ENCODE measurements at places on chromosomes 4 and X.

DNA sequence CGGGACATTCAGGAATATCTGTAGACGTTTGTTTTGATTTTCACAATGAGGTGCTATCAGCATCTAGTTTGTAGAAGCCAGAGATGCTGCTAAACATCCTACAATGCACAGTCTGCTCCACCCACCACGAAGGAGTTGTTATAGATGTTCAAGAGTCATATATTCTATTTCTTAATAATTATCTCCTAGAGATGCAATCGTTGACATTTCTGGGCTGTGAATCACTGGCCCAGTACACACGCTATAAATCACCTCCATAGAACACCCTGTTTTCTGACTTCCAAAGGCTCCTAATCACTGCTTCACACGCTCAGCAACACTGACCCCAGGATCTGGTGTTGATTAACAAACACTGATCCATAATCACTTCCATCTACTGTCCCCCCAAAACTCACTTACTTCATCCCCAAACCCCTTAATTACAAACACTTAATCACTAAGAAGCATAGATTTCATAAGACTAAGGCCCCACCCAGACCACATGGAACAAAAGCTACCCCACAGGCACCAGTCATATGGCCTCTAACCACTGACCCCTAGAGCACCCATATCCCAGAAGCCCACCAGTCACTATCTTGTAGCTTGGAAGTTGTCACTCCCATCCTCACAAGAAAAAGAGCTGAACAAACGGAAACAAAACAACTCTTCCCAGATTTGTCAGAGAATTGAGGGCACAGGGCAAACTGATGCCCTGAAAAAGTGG lies 31.7 kb upstream of the ZNF41 start:
- DNase-seq, result no peak

GRCh38 chr4:15930314-15930713 lies 8.2 kb downstream of the FGFBP1 start:
- no peak for DNase-seq

GRCh38 chrX:54358424-54359211 lies 772 bp upstream of the WNK3 start:
- no peak for DNase-seq

DNA sequence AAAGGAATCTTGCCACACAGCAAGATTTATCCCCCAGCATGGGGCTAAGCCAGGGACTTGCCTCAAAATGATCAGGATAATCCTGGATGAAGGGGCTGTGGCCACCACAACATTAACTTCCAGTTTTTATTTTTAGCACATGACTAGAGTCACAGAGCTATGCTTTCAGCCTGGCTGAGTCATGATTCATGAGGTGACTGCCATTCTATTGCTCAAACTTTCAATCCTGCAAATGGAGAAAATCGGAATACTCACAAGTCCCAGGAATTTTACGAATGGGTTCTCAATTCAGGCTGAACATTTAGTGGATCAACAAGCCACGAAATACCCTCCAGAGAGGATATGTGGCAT lies 70.7 kb upstream of the HPGD start:
- no peak for DNase-seq

DNA sequence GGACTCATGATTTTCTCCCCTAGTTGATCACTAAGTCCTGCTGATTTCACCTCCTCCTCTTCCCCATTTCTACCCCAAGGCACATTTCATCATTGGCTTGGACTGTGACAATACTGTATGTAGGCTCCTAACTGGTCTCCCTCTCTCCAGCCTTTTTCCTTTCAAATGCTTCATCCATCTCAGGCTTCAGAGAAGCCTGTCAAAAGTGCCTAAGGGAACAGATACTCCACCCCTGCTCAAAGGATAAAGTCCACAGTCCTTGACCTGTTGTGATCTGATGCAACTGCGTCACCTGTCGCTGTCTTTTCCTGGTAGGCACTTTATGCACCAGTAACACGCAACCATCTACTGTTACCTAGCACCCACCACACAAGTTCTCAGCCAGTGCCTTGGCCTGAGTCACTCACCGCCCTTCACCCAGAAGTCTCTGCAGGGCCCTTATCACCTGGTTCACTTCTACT lies 12.8 kb downstream of the SCARB2 start:
- no peak for DNase-seq

DNA sequence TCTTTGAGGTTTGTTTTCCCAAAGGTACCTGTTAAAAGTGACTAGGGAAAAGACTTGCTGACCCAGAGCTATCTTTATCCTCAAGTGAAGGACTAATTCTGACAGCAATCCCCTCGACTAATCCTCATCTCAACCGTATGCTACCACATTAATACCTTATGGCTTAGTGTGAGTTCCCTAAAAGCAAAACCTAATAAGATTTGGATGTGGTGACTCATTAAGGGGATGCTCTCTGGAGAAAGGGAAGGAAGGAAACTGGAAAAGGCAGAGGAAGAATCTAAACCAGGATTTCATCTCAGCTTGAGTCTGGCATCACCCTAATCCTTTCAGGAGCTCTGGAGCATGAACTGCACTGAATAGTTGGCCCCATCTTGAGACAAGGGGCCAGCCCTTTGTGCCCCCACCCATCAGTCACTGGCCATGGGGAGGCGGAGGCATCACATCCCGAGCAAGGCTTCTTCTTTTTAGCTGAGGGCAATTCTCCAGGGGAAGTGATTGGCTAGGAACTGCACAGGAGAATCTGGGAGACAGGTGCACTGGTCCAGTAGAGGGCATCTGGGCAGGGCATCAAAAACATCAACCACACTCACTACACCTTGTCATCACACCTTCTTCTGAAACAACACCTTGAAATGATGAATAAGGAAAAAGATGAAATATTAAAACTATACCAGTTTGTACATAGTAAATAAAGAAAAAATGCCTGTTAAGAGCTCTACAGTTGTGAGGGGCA lies 6.9 kb upstream of the BBS7 start:
- no peak for DNase-seq

GRCh38 chrX:129877401-129877800 lies 28.6 kb upstream of the UTP14A start:
- DNase-seq, result no peak

- no peak for DNase-seq
These were observed 43.5 kb upstream of the CITED1 start for GRCh38 chrX:72349190-72349589.

- DNase-seq, result no peak
These were observed 736.1 kb upstream of the ADGRL3 start for GRCh38 chr4:60463857-60464502.

- DNase-seq, result no peak
These were observed 67.5 kb downstream of the CAMK2D start for GRCh38 chr4:113694008-113694407.

DNA sequence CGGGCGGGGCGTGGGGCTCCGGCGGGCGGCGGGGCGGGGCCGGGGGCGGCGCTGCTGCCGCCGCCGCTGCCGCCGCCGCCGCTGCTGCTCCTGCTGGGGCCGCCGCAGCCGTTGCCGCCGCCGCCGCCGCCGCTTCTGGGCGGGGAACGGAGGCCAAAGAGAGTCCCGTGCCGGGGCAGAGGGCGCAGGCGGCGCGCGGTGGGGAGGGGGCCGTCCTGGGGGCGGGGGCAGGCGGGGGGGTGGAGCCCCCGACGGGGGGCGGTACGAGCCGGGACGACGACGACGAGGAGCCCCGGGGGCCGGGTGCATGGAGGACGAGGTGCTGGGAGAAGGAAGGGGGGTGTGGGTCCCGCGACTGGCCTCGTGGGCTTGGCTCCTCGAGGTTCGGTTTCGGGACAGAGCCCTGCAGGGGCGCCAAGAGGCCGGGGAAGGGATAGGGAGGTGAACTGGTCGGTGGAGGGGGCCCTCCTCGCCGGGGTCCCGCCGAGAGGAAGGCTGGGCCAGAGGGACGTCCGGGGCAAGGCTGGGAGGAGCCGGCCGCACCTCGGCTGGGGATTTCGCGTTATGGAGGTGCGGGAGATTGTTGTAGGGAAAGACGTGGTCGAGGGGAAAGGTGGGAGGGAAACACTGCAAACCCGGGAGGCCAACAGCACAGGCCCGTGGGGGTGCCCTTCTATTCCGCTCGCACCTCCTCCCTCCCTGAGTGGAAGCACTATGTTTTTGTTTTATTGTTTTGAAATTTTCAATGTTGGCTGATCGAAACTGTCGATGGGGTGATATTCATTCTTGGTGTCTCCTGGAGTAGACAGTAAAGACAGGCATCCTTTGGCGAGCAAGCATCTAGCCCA lies 1.9 kb downstream of the BCORL1 start:
- DNase-seq, result no peak

DNA sequence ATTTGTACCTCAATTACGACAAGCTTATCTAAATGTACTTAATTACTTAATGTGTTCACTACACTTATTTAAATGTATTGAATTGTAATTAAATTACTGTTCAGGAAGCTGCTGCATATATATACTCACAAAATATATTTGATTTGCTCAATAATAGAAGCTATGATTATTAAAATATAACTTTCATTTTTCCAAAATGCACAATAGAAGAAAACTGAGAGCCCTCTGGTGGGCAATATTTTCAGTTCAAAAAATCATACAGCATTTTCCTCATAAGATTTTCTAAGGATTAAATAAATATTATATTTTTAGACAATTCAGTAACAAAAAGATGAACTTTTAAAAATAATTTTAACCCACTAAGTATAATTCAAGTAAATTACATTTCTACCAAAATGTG lies 217.3 kb downstream of the DKK2 start:
- no peak for DNase-seq

DNA sequence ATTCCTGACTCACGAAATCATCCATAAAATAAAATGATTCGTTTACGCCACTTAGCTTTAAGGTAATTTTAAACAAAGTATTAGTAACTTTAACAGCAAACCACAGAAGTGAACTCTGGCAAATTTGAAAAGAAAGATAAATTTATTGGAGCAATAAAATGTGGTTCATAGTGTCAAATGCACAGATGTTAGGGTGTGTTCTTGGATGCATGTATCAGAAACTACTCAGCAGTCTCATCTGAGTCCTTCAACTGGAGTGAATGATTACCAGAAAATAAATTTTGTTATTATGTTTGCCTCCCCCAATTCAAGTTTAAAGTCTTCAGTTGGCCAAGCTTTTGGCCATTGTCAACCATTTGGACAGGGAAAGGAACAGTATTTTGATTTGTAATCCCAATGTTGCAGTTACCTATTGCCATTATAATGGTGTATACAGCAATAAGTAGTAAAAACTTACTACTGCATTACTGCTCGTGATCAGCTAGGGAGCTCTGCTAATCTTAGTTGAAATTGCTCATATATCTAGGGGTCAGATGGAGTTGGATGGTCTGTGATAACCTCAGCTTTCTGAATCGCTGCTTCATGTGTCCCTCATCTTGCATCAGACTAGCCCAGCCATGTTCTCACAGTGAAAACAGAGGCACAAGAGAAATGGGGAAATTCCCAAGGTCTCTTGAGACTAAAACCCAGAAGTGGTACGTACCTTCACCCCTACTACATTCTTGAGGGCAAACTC lies 254.6 kb upstream of the KCNIP4 start:
- DNase-seq, result no peak

- no peak for DNase-seq
These were observed 30.0 kb downstream of the MND1 start for GRCh38 chr4:153374442-153374841.

- DNase-seq, result no peak
These were observed 609.5 kb upstream of the FAT1 start for GRCh38 chr4:187333151-187333550.

- DNase-seq, result no peak
These were observed 258.6 kb downstream of the STIM2 start for GRCh38 chr4:27119239-27119638.

GRCh38 chr4:185137233-185137925 lies 5.7 kb upstream of the SLC25A4 start:
- DNase-seq, result no peak

- DNase-seq, result no peak
These were observed 30.3 kb downstream of the TMPRSS11A start for GRCh38 chr4:67933038-67933437.

GRCh38 chr4:19562456-19562855 lies 689.2 kb upstream of the SLIT2 start:
- DNase-seq, result no peak

DNA sequence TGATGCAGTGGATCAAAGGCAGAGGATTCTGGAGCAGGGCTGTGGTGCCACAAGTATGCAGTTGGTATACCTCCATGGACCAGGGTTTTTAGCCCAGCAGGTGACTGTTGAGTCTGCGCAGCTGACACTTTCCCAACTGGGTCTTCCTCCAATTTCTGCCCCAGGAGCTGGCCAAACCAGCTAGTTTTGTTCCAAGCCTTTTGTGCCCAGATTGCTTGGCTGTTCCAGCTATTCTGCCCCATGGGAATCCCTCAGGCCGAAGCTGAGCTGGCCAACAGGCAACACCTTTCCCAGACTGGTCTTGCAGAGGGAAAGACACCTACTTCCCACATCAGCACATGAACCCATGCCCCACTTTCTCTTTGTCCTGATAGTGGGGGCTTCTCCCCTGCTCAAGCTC lies 22.8 kb upstream of the ANKRD17 start:
- no peak for DNase-seq

DNA sequence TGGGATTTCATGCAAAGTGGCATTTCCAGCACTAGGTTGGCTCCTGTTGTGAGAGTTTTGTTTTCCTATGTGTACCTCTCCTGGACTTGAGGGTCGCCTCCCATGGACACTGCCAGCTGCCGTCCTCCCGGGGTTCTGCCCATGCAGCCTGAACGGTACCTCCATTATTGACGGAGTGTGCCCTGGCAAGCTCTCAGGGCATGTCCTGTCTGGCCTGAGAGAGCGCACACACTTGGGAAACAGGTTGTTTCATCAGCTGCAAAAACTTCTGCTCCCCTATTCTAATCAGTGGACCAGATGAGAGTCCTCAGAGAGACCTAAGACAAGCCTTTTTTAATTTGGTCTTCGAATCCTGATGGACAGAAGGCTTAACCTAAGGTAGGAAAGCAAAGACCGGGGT lies 56.6 kb upstream of the HOPX start:
- no peak for DNase-seq

- no peak for DNase-seq
These were observed 1454.8 kb downstream of the RPA4 start for GRCh38 chrX:98338544-98338943.

DNA sequence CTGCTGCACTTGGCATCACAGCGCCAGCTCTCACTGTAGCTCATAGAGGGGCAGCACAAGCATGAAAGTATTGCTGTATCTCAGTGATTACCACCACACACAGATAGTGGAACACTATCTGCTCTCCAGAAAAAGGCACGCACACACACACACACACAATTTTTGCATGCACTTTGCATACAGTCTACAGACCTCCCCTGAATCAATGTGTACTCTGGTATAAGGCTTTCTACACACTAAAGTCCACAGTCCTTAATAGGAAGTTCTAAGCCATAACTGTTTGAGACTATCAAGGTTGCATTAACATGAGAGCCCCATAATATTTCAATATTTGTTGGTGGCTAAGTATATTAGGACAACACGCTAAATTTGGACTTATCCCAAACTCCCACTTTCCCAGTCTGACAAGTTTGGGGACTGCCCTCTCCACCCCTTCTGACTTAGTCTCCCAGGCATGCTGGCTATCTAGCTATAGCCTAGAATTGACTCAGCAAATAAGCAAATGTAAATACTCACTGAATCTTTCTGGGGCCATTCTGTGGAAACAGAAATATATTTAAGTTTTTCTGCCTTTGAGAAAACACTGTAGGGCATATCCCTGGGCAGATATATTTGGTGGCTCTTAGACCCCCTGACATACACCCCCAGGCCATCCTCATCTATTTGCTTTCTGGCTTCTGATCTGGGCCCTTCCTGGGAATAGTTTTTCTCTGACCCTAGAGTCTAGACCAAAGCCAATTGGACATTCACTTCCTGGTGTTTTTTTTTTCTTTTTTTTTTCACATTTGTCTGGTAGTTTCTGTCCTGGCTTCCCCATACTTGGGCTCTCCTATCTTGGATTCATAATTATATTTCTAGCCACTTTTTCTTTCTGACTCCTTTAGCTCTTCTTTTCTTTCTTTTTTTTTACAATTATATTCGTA lies 36.4 kb upstream of the CT47C1 start:
- DNase-seq, result no peak
